ENCODE measurements at places on chromosomes 5 and 9.

- no peak for DNase-seq
Measured at GRCh38 chr5:95446560-95447221, 55.5 kb downstream of the FAM81B start.

DNA sequence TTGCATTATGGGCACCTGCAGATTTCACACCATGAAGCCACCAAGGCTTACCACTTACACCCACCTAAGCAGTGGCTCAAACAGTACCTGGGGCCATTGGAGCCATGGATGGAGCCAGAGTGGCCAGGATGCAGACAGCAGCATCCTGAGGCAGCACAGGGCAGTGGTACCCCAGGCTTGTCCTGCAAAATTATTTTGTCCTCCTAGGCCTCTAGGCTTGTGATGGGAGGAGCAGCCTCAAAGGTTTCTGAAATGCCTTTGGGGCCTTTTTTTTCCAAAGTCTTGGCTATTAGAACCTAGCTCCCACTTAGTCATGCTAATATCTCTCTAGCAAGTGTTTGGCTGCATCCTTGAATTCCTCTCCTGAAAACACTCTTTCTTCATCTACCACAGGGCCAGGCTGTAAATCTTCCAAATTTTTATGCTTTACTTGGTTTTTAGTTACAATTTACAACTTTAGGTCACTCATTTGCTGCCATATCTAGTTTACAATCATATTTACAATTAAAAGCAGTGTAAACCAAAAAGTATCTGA lies 15.7 kb downstream of the TMC1 start:
- no peak for DNase-seq

DNA sequence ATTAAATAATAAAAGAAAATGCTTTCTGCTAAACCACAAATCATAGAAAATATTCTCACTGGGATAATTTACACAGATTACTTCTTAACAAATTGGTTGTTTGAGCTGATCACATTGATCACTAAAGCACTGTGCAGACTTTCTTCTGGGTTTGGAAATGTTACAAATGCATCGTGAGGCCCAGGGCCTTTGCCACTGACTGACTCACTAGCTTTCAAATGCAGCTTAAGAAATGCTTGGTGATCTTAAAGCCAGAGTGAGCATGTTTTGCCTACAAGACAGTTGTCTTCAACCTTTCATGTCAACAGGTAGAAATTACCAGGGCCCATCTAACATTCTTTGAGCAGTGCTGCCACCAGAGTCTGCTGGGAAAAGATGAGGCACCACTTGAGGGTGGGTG lies 252.3 kb upstream of the ADRA1B start:
- DNase-seq, result no peak

DNA sequence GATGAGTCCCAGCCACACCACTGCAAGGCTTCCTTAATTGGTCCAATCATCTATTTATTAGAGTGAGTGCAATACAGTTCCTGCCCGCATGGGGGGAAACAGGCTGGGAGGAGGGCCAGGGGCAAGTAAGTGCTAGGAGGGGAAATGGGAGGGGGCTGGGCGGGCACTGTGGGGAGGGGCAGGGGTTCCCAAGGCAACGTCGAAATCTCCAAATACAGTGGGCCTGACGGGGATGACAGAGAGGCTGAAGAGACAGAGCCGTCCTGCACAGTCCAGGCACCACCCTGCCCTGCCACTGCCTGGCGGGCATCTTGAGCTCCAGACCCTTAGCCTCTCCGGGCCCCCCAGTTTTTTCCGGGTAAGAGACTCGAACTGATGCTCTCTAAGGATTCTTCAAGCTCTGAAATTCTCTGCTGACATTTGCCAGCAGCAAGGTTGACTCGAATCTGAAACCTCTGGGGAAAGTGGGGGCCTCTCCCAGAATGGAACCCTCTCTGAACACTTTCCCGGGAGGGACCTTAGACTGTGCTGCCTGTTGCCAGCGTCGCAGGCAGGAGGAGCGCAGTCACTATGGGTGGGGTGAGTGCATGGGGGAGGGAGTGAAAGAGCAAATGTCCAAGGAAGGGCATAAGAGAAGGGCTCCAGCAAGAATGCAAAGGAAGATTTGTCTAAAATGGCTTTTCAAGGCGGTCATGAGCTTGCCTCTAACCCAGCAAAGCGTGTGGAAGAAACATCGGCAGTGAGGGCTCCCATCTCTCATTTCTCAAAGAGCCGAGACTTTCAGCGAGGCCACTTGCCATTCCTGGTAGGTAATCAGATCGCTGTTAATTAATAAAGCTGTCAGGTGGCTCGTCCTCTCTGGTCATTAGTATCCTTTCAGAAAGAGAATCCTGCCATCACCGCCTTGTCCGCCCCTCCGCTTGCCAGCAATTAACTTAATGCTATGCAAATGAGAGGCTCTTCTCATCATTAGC lies 99.0 kb downstream of the GTF3C4 start:
- peak; percentile 75 for DNase-seq

DNA sequence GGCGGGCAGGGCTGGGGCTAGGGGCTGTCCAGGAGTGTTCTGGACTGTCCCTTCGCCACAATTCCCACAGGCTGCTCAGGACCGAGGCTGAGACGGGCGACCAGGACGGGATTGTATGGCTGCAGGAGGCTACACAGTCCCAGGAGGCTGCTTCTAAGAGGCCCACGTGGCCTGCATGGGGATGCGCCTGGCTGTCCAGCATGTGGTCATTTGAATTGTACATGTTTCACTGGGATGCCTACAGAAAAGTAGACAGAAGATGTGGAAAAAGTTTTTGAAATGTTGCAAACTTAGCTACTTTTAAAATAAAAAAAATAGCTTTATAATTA lies 32.6 kb upstream of the SPTLC1 start:
- no peak for DNase-seq

DNA sequence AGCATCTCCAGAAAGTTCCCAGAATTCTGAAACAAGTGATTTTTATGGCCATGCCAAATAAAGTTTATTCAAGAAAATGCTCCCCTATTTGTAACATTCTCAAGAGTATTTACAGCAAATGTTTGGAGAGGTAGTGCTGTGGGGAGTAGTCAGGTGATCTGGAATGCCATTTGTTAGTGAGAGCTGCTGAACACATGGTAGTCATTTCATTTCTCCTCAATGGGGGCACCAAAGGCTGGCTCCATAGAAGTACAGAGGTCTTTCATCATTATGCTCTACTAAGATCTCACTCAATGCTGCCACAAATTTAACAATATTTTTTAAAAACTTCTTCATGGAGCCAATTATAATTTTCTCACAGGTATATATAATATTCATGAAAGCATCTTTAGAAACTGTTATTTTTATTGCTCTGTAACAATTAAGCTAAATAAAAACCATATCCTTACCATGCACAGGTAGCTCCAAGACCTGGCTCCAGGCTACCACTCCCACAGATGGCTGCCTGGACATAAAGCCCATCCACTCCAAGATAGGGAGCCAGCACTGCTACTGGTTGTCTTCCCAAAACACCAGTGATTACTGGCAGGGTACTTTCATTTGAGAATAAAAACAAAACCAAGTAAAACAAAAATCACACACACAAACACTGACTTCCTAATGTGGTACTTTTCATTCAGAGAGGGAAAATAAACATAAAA lies 200.8 kb downstream of the PLK2 start:
- no peak for DNase-seq

GRCh38 chr9:87909310-87910041 lies 8.3 kb upstream of the SPATA31C1 start:
- no peak for DNase-seq

DNA sequence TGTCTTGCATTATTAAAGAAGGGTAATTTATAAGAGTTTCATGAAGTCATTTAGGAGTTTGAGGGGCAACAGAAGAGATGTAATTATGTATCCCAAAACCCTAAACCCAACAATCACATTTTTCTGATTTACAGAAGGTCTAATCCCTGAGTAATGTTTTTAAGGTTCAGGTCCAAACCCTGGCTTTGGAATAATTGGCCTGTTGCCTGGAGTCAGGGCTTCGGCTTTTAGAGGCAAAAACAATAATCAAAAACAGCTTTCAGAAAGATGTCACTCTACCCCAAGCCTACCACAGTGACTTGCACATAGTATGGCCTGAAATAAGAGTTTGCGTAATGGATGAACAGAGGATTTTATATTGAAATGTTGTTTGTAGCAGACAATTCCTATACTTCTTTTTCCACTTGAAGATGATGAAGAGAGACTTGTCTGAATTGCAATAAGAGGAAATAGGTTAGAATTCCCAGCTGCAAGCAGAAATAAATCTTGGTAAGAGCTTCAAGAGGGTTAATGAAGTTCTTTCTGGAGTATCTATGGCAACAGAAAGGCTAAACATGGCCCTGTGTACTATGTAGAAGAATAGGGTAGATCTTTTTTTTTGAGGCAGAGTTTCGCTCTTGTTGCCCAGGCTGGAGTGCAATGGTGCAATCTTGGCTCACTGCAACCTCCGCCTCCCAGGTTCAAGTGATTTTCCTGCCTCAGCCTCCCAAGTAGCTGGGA lies 152.0 kb downstream of the GPBP1 start:
- no peak for DNase-seq

GRCh38 chr9:134413890-134414623 lies 87.8 kb downstream of the RXRA start:
- DNase-seq, result no peak

GRCh38 chr9:88537761-88538091 lies 2.7 kb downstream of the NXNL2 start:
- no peak for DNase-seq

- DNase-seq, result no peak
Measured at GRCh38 chr5:83428126-83428525, 43.4 kb upstream of the VCAN start.

DNA sequence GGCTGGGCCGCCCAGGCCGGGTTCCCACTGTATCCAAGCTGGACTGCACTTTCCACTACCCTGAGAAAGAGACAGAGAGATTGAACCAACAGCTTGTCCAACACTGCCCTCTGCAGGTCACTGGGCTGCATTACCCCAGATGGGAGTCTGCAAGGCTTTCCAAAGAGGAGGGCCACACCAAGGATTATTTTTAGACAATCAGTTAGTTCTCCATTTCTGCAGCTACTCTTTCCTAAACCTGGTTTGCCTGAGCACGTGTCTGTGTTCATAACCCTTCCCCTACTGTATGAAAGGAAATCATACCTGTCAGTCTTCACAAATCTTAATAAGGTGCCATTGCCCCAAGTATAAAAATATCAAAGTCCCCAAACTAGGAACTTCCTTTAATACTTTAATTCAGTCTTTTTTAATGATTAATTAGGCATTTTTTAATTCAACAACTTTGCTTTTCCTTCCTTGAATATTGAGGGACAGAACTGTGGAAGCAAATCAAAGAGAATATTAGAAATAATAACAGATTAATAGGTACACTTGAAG lies 13.4 kb upstream of the FGF1 start:
- peak; percentile 80 for DNase-seq

DNA sequence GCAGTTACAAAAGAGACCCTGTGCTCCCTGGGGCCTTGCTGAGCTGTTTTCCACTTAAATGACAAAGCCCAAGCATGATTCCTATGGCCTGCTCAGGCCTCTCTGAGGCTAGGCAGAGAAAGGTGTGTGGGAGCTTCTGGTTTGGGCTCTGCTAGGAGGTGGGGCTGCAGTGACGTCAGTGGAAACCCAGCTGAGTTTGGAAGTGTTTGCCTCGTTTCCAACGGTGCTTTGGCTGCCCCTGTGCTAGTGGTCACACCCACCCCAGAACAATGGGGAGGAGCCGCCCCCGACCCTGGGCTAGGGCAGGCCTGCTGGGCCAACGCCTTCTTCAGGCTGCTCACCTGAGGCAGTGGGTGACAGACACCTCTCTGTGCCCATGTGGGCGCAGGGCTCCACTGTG lies 10.4 kb downstream of the ANGPTL2 start:
- no peak for DNase-seq

DNA sequence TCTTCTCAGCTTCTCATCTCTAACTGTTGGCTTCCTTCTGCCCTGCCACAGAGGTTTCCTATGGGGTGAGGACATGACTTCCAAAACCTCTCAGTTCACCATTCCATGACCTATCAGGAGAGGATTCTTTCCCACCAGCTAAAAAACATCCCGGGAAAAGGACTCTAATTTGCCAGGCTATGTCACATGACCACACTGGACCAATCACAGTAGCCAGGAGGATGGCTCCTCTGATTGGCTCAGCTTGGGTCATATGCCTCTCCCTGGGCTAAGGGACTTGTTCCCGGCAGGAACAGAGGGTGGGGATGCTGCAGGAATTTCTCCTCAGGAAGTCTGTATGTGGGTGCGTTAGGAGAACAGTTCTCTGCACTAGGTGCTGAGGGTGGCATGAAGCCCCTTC lies 40.3 kb upstream of the XPA start:
- DNase-seq, result no peak

DNA sequence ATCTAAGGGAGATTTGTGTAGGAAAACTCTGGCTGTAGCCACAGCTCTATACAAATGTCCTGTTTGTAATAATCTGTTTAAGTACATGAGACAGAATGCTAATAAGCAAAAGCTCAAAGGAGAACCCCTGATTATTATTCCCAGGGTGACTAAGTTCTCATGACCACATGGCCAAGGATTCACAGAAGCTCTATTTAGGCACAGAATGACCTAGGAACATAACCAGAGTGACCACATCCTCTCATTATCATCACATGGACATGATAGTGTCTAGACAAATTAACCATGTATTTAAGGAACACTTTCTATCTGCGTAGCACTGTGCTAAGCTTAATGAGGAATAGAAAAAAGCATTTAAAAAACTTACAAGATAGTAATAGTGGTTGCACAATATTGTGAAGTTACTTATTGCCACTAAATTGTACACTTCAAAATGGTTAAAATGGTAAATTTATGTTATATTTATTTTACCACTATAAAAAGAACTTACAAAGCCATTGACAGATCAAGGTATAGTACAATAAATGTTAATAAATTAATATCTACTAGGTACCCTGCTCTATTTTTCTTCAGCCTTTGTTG lies 56.3 kb downstream of the STX17 start:
- DNase-seq, result no peak

- no peak for DNase-seq
Measured at GRCh38 chr9:86599561-86599960, 245.4 kb upstream of the TUT7 start.

- DNase-seq, result no peak
Measured at GRCh38 chr5:94191604-94192003, 426.8 kb downstream of the KIAA0825 start.

DNA sequence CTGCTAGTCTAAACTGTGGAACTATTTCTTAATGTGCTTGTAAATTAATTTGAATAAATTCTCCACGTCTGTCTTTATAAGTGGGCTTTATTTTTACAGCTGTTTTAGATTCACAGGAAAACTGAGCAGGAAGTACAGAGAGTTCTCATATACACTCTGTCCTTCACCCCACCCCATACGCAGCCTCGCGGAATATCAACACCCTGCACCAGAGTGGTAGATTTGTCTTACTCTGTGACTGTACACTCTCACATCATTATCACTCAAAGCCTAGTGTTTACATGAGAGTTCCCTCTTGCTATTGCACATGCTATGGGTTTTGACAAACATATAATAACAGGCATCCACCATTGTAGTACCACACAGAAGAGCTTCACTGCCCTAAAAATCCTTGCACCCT lies 179.7 kb upstream of the DAB2 start:
- no peak for DNase-seq

- DNase-seq, result no peak
Measured at GRCh38 chr5:181092428-181092827, 38.5 kb downstream of the OR2V1 start.

- no peak for DNase-seq
Measured at GRCh38 chr5:143011585-143011984, 241.4 kb downstream of the ARHGAP26 start.
